Activated CD4-positive, CD25-positive, alpha-beta regulatory T cell treated with anti-CD3 and anti-CD28 coated beads, Interleukin-2, amount 50 U/mL, for 24 hours (primary cell): ENCODE measurements at places on chromosomes 7 and 10.

- ATAC-seq, result no peak
Measured at GRCh38 chr7:67493366-67493765, 496.7 kb downstream of the TYW1 start.

DNA sequence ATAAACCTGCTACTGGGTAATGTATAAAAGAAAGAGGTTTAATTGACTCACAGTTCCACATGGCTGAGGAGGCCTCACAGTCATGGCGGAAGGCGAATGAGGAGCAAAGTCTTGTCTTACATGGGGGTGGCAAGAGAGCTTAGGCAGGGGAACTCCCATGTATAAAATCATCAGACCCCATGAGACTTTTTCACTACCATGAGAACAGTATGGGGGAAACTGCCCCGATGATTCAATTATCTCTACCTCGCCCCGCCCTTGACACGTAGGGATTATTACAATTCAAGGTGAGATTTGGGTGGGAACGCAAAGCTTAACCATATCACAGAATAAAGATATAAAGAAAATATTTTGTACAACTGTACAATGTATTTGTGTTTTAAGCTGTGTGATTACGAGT lies 39.4 kb upstream of the PLCE1 start:
- no peak for ATAC-seq

- no peak for ATAC-seq
Measured at GRCh38 chr10:108275895-108276685, 1111.6 kb upstream of the SORCS1 start.

DNA sequence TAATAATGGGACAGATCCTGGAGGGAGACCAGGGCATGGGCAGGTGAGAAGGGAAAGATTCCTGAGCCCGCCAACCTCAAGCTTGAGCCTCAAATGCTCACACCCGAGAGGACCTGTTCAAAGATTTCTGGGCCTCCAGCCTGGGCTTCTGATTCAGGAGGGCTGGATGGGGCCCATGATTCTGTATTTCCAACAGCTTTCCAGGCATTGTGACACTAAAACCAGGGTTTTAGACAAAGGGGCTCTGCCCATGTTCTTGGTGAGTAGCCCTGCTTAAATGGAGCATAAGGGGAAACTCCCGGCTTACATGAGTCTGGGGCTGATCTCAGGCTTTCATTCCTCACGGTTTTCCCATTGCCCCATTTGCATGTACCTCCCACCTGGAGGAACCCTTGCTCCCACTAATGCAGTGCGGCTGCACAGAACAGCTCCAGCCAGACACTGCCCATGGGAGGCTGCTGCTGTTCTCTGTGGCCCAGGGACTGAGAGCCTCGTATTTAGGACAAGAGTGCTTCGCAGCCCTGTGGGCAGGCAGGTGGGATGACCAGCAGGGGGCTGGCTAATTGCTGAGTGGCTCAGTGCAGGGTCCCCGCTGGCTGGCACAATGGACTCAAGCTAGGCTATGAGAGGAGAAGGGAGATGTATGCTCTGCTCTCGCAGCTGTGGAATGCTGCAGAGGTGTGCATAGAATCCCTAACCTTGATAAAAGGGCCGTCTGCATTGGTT lies 135.3 kb upstream of the COBL start:
- ATAC-seq, result no peak

DNA sequence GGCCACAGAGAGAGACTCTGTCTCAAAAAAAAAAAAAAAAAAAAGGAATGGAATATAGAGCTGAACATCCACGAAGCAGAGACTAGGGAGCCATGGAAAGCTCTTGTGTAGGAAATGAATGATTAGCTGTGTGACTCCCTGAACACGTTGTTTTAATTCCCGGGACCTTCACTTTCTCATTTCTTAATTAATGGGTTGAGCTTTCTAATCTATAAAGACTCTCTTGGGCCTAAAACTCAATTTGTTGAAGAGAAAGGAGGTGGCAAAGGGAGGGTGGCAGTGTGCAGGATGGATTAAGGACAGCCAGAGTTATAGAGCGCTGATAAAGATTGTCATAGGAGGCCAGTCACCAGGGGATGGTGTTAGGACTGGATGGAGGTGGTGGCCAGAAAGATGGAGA lies 48.0 kb downstream of the CYCS start:
- ATAC-seq, result no peak

- ATAC-seq, result no peak
Measured at GRCh38 chr7:129773871-129774270, 162.4 kb downstream of the NRF1 start.

DNA sequence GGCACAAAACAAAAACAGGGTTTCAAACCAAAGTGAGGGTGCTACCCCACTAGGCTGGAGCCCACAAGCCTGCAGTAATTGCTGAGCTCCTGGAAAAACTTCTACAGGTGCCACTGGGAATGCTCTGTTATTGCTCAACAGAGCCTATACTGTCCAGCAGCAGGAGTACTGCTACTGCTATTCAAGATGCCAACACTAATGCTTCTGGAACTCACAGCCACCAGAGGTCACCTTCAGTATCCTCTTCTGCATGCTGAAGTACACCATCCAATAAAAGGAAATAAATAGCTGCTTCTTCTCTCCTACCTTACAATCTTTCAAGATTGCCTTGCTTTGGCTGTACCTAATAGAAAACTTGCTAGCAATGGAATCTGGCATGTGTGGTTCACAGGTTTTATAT lies 222.0 kb downstream of the LRRN3 start:
- ATAC-seq, result no peak

DNA sequence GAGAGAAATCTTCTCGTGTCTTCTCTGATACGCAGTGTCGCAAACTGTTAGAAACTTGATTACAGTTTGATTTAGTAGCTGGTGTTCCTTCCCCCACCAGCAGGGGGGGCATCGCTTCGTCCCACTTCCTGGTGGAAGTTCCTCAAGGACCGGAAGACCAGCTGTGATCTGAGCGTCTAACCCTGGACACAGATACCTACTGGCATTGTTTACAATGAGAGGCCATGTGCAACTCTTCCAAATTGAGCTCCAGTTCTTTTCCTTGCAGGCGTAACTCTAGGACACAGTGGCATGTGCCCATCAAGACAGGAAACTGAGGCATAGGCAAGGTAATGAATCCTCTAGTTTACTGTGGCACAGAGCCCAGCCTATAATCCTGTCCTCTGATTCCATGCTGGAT lies 219.0 kb downstream of the CCDC3 start:
- no peak for ATAC-seq

DNA sequence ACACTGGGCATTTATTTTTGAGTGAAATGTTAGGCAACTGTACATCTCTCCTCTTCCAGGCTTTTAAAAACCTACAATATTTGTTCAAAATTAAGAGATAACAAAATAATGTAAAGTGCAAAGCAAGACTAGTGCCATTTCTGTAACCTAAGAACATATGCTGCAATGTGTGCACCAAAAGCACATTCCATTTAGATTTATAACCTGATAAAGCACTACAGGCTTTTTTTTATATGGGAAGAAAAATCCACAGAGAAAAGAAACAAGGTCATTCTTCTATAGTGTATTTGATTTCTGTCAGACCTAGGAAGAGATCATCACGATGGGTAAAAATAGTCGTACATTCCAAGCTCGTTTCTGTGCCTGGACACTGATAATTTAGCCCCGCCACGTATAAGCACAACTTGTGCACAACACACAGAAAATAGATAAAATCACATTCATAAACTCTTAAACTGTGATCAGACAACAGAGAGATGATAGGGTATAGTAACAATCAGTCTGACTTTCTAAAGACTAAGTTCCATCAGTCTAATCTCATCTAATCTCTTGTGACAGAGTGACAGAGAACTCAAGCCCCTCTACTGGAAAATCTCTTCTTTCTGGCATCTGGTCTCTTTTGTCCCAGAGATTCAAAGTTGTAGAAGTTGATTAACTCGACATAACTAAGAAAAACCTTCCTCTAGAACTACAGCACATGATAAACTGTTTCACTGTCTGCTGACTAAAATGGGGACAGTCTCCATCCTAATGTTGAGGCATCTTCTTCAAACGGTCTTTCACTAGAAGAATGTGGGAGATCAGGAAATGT lies 6.7 kb downstream of the LAMB1 start:
- ATAC-seq, result no peak

DNA sequence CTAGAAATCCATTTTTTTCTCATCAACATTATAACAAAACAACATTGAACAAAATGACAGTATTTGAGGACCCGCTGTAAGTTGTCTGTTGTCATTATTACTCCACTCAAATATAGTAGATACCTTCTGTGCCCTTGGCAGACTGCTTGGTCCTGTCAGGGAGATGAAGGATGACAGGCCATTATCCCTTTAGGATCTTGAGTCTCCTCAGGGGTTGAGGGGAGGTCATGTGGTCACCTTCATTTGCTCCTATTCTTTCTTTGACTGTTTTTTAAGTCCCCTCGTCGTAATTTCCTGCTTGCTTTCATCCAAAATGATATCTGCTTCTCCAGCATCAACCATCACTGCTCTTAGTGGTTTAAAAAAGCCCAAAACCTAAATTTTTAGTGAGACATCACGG lies 2.6 kb upstream of the PIP4K2A start:
- no peak for ATAC-seq

- no peak for ATAC-seq
Measured at GRCh38 chr10:34003561-34003960, 669.1 kb upstream of the NRP1 start.

DNA sequence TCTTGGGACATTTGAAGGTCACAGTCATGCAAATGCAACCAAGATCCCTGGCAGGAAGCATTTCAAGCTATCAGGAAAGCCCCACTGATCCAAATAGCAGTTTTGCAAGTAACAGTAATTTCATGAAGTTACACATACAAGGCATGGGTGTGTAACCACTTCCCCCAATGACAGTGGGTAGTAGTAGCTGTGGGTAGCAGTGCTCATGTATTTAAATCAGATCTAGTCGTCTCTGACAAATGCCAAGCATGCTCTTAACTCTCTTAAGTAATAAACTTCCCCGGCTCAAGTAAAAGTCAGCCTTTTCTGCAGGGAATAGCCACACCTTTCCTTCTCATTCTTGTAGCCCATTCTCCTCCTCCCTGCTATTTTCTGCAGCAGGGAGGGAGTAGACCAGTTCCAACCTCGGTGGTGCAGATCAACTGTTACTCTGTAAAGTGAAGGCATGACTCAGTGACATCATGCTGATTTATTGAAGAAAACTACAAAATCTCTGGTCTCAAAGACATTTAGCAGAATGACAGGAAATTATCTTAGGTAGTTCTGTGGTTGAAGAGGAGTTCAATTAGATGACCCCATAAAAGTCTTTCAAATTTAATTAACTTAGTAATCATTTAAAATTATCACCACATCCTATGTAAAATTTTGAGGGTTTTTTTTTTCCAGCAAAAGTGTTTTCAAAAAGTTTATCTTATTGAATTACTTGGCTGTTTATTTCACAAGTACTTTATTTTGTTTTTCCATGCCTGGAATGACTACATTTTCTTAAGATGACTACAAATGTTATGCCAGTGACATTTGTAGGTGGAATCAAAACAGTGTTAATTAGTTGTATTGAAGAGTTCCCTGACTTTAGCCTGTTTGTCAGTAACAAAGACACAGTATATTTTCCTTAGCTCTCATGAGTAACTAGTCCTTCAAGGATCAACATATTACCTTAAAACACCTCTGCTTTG lies 568.3 kb downstream of the INHBA start:
- peak; percentile 41 for ATAC-seq

- no peak for ATAC-seq
Measured at GRCh38 chr10:6763423-6763822, 183.3 kb upstream of the PRKCQ start.

DNA sequence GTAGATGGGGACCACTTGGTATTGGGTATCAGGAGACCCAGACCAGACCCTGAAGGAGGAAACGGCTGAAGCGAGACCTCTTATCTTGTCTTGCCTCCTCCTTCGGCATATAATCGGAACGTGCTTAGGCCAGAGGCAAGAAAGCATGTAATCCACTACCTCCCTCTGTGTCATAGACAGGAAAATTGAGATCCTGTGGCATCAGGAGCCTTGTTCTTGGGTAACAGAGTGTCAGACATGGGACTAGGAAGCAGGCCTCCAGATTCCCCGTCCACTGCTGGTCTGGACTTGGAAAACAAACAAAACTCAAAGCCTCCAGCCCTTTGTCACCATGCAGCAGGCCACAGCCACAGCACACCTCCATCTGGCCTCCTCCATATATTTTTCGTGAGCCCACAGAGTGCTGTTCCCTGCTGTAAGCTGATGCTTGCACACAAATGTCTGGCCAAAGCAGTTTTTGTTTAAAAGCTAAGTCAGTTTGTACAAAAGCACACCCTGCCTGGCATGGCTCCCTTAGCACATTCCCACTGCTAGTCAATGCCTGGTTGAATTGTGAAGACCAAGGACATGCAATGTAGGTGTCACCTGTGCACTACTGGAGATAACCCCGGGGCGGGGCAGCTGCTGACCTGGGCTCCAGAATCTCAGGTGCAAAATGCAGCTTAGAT lies 510.9 kb downstream of the RPS24 start:
- no peak for ATAC-seq

- ATAC-seq, result no peak
Measured at GRCh38 chr10:113890769-113891168, 36.3 kb downstream of the NHLRC2 start.

DNA sequence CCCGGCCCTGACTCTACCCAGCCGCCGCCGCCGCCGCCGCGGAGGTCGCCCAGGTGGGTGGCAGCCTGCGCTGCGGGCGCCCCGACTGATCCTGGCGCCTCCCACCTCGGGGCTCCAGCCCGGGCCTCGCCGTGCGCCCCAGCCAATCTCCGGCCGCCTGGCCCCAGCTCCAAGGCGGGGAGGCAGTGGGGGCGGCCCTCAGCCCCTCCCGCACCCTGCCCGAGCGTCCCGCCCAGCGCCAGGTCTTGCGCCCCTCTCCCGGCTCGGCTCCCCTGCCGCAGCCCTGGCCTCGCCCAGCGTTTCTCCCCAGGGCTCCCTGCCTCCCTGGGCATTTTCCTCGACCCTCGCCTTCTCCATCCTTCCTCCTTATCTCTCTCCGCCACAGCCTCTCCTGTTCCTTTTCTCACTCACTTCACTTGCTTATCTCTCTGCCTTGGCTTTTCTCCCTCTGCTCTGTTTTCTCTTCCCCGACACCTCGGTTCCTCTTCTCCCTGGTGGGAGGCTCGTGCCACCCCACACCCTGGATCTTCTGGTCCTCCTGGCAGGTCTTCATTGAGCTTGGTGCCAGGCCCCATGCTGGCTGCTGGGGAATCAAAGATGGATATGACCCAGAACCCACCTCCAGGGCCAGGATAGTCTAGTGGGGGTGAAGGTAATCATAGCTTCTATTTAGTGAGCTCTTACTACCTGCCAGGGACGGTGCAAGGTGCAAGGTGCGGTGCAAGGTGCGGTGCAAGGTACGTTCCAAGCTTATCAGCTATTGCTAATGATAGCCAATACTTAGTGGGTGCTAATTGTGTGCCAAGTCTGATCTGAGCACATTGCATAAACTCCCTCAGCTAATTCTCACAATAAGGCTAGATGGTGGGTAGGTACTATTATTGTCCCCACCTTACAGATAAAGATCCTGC lies at the start of gene SFRP5:
Gene SFRP5, minus strand, starts transcription at position 87 of the 911 bp plus-strand sequence. CDS start 166 bp downstream, outside the sequence.
- no peak for ATAC-seq
